Fibroblast of skin of right biceps (primary cell): ENCODE measurements at places on chromosomes 4 and X.

DNA sequence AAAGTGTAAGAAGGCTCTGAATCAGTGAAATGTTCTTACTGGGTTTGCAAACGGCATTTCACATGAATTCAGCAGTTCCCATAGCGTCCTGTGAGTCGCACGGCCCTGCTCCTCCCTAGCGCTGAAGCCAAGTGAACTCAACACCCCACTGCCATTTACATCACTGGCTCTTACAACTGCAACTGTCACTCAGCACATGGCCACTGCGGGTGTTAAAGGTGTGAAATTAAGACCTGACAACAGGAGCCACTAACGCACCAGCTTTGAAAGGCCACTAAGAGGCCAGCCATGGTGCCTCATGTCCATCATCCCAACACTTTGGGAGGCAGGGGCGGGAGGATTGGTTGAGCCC is 31.7 kb downstream of the RNF212 start:
- DNase-seq = peak; percentile 35

- no peak for DNase-seq
Observed at GRCh38 chr4:168744021-168744420, 247.2 kb downstream of the PALLD start.

- no peak for DNase-seq
Observed at GRCh38 chrX:136256026-136256425, 4.8 kb upstream of the MAP7D3 start.

DNA sequence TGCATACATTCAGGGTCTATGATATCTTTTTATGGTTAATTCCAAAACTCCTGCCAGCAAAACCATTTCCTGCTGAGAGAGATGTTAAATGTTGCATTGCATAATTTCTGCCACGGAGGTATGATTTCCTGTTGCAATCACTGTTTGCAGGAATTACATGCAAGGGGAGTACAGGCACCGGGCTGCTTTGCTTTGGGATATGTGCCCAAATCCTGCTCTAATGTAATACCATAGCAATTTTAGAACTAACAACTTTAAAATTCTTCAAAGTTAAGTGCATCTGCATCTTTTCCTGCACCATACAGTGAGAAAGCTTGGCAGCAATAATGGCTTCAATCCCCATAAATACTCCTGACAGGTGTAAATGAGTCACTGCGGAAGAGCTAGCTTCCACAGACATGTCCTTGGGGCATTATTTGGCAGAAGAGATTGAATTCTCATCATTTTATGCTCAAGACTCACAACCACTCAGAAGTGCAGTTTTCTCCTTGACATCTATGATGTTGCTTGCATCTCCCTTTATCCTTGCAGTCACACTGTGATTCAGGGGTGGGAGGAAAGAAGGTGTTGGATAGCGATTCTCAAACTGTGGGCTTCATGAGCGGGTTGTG is 29.6 kb downstream of the TRIM2 start:
- DNase-seq = peak; percentile 99

GRCh38 chr4:78796526-78796925 is 20.4 kb downstream of the BMP2K start:
- no peak for DNase-seq

DNA sequence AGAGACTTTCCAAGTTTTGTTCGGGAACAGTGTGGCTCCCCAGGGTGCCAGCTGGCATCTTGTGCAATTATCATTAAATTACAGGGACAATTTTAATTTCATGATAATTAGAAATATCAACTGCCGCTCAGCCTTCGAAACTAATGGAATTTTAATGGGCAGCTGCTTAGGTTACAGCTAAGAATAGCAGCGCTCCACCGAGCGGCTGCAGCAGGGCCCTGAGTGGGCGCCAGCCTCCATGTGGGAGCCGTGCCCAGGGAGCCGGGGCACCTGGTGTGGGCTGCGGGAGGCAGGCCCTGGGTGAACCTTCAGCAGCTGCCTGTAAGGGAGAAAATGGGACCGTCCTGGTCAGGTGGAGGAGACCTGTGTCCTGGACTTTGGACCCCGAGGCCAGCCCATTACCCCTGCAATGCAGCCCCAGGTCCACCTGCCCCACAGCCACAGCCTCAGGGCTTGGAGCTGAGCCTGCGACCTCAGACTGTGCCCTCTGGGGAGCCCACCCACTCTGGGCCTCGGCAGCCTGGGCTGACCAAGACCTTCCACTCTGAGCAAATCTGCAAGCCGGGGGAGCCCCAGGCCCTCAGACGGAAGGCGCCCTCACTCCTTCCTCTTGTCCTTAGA is 21.1 kb downstream of the MSANTD1 start:
- DNase-seq = no peak

GRCh38 chr4:101439926-101440325 is 92.6 kb upstream of the PPP3CA start:
- peak; percentile 47 for DNase-seq

- no peak for DNase-seq
Observed at GRCh38 chr4:14868426-14869395, 133.6 kb upstream of the CPEB2 start.

- no peak for DNase-seq
Observed at GRCh38 chrX:8103655-8104054, 67.4 kb downstream of the VCX2 start.

- DNase-seq = no peak
Observed at GRCh38 chrX:147699061-147699460, 212.7 kb upstream of the FMR1 start.

DNA sequence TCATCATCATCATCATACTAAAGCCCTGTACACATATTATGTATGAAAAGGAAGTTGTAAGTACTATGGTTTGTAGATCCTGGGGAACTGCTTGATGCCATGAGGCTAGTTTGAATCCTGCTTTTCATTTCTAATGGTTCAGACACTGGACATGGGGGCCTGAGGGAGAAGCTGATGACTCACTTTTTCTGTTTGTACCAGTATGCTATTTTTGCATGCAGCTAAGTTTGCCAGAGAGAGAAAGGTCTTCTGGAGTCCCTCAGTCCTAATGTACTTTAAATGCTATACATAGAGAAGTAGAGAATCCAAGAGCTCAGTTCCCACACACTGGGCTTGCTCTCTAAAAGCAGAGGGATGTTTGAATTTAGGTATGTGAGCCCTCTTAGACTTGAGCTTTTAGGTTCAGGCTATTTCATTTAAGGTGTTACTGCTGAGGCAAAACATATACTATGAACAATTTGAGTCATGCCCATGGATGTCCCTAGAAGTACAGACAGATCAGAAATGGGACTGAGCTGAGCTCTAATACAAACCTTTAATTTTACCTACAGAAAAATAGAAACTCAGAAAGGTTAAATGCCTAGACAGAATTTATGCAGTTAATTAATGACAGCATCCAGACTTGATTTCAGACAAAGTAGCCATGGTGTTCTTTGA is 17.6 kb upstream of the HS3ST1 start:
- DNase-seq = no peak

DNA sequence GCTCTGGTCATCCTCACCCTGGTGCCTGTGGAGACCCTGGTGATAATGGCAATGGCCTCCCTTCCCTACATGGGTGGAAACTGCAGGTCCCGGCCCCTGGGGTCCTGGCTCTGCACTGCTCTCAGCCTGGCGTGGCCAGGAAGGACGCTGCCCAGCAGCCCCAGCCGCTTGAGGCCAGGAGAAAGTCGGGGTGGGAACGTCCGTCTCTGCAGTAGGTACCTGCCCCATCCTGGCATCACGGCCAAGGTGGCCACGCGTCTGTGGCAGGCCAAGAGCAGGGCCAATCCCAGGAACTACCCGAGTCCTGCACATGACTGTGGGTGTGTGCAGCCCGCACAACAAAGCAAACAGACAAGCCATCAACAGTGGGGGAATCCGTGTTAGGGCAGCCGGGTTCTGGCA is 33.8 kb downstream of the FGFRL1 start:
- DNase-seq = no peak

- DNase-seq = no peak
Observed at GRCh38 chrX:21047034-21047455, 327.2 kb upstream of the CNKSR2 start.

DNA sequence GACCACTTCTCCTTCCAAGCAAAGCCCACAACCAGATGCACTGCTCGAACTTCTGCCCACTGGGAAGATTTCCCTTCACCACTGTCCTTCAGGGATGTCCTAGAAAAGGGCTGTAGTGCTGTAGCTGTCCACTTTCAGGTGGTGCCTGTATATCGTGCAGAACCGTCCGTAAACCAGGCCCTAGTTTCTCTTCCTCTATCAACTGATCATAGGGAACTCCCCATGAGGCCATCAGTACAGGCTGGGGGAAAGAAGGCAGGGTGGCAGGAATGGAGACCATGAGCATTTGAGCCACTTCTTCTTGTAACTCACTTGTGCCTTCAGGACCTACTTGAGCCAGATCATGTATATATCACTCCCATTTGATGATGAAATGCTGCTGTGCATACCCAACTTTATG is 57.3 kb upstream of the FAM9B start:
- DNase-seq = no peak

GRCh38 chr4:123338715-123339114 is 57.9 kb upstream of the SPRY1 start:
- DNase-seq = no peak

GRCh38 chr4:165312506-165312905 is 15.0 kb upstream of the MSMO1 start:
- DNase-seq = peak; percentile 45

DNA sequence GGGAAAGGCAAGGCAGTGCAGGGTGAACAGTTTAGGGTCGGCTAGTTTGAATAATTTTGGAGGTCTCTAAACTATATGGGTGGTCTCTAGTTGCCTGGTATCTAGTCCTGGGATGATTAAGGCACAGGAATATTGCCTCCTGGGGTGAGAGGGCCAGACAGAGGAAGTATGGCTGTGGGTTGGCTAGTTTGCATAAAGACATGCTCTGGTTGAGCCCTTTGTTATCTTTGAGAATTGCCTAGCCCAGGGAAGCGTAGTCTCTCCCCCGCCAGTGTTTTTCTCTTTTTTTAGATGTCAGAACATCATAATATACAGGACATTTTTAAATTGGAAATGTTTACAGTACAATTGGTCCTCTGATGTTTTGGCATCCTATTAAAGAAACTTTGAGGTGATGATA is 163.5 kb downstream of the PWWP3B start:
- no peak for DNase-seq

DNA sequence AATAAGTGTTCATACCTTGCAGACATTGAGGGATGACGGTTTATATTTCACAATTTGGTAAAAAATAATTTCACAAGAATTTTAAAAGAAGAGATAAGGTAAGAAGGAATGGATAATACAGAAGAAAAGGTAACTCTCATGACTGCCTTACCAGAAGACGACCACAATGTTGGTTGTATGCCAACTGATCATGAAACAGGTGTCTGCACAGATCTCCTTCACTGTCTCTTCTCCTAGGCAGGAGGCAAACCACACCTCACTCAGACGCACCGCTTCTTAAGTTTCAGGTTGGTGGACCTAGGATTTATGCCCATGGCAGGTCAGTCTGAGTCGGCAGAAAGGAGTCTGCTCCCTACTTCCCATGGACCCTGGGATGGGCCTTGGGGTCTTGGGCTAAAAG is 177.2 kb downstream of the VSIG4 start:
- no peak for DNase-seq

GRCh38 chrX:123336666-123337065 is 152.6 kb downstream of the GRIA3 start:
- DNase-seq = peak; percentile 43

GRCh38 chr4:8694226-8694625 is 101.7 kb downstream of the CPZ start:
- no peak for DNase-seq

DNA sequence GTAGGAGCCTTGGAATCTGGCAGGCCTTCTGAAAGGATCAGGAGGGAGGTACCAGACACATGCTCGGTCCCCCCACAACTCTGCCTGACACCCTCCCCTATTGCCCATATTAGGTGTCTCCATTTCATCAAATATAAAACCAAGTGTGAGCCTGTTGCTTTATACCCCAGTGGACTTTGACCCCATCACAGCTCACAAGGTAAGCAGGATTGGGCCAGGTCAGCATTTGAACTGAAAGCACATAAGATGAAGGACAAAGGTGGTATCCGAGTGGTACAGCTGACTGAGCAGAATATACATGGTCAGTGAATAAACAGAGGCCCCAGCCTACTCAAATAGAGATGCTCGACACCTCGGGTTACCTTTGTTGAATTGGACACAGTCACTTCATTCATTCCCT is 20.0 kb downstream of the SLC25A43 start:
- no peak for DNase-seq

DNA sequence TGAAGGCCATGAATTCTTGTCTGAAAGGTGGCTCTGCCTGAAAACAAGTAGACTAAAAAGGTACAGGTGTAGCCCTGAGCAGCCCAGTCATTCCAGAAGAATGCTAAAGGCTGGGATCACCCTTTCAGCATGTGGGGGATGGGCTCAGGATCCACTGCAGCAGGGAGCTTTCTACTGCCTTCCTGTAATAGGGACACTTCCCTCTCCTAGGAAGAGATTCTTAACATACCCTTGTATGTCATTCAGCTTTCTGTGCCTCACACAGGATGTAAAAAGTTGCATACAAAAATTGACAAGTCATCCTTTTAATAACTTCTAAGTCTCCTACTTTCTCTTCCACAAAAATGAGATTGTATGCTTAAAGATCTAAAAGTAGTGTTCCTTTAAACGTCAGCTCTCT is 123.3 kb downstream of the ZNF518B start:
- DNase-seq = no peak

GRCh38 chr4:102684610-102685052 is 76.1 kb downstream of the MANBA start:
- peak; percentile 65 for DNase-seq

- no peak for DNase-seq
Observed at GRCh38 chrX:16629909-16630308, 20.0 kb upstream of the S100G start.

- DNase-seq = no peak
Observed at GRCh38 chr4:107734120-107734519, 14.1 kb upstream of the PAPSS1 start.

DNA sequence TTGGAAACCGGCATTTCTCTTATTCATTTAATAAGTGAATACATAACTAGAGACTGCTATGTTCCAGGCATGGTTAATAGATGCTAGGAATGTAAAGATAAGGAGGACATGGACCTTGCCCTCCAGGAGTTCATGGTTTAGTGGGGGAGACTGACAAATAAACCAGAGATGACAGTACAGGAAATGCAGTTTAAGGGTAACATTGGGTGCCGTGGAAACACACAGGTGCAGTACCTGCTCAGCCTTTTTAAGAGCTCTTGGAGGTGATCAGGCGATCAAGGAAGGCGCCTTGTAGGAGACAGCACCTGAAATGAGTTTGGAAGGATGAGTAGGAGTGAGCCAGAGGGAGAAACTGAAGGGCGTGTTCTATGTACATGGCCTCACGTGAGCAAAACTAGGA is 145.8 kb downstream of the AASDH start:
- no peak for DNase-seq

- peak; percentile 64 for DNase-seq
Observed at GRCh38 chr4:137905930-137906329, 336.2 kb downstream of the SLC7A11 start.

GRCh38 chr4:74755486-74755885 is 38.8 kb downstream of the BTC start:
- no peak for DNase-seq

GRCh38 chr4:124111922-124112321 is 600.6 kb downstream of the ANKRD50 start:
- DNase-seq = peak; percentile 76
